ENCODE measurements at places on chromosomes 1 and 21. TPM values are rescaled to one million over a fixed set of nuclear protein-coding genes. Genes with fewer than 3 reads are reported as not detected.

C4BPA gene
- 618 TPM for total RNA-seq

HMGCS2 gene
- total RNA-seq, result 5.9 TPM

WDR3 gene
- 12.5 TPM for total RNA-seq

TIAM1 gene
- 19.1 TPM for total RNA-seq

OR2L8 gene
- not detected for total RNA-seq

AMY1B gene
- not detected for total RNA-seq

PROX1 gene
- total RNA-seq, result 4.3 TPM

CC2D1B gene
- total RNA-seq, result 75.4 TPM

- no peak for DNase-seq
- no peaks in the 10 kb centered on the region for H3K36me3 ChIP-seq
- H3K4me3 ChIP-seq, result no peak overlapping the region
- no peak overlapping the region for H3K27ac ChIP-seq
- no peaks in the 10 kb centered on the region for H3K4me1 ChIP-seq
Observed at GRCh38 chr1:164296172-164296571, 262.8 kb upstream of the PBX1 start.

GRCh38 chr1:181763736-181764135 lies 280.4 kb downstream of the CACNA1E start:
- no peak overlapping the region for H3K4me3 ChIP-seq
- no peak overlapping the region for H3K27ac ChIP-seq
- no peaks in the 10 kb centered on the region for H3K36me3 ChIP-seq
- DNase-seq, result no peak
- H3K4me1 ChIP-seq, result no peaks in the 10 kb centered on the region

DNA sequence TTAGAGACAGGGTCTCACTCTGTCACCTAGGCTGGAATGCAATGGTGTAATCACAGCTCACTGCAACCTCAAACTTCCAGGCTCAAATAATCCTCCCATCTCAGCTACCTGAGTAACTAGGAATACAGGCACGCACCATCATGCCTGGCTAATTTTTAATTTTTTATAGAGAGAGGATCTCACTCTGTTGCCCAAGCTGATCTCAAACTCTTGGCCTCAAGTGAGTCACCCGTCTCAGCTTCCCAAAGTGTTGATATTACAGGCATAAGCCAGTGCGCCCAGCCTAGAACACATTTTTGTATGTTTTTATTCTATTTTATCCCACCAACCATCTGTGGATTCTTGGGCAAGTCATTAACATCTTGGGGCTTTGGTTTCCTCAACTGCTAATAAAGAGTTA lies 100.5 kb downstream of the AK5 start:
- H3K36me3 ChIP-seq, result no peaks in the 10 kb centered on the region
- no peak overlapping the region for H3K27ac ChIP-seq
- H3K4me1 ChIP-seq, result no peaks in the 10 kb centered on the region
- no peak for DNase-seq
- H3K4me3 ChIP-seq, result no peak overlapping the region

GRCh38 chr1:13867603-13868002 lies 167.6 kb downstream of the PRDM2 start:
- H3K27ac ChIP-seq, result no peak overlapping the region
- no peaks in the 10 kb centered on the region for H3K4me1 ChIP-seq
- no peak for DNase-seq
- H3K4me3 ChIP-seq, result no peak overlapping the region

GRCh38 chr1:172343240-172344160 lies 77.0 kb upstream of the C1orf105 start:
- DNase-seq, result no peak
- H3K36me3 ChIP-seq, result no peaks in the 10 kb centered on the region
- H3K4me1 ChIP-seq, result no peaks in the 10 kb centered on the region
- H3K27ac ChIP-seq, result no peak overlapping the region
- no peaks in the 10 kb centered on the region for H3K27me3 ChIP-seq
- H3K4me3 ChIP-seq, result no peak overlapping the region

GRCh38 chr1:161494091-161494735 lies 11.0 kb upstream of the FCGR2A start:
- DNase-seq, result no peak
- H3K4me3 ChIP-seq, result no peak overlapping the region
- H3K36me3 ChIP-seq, result no peaks in the 10 kb centered on the region
- H3K4me1 ChIP-seq, result peaks cover 4% of the 10 kb centered on the region
- H3K27me3 ChIP-seq, result no peaks in the 10 kb centered on the region
- H3K27ac ChIP-seq, result no peak overlapping the region

- no peaks in the 10 kb centered on the region for H3K4me1 ChIP-seq
- no peak for DNase-seq
- no peaks in the 10 kb centered on the region for H3K27me3 ChIP-seq
- H3K27ac ChIP-seq, result no peak overlapping the region
Observed at GRCh38 chr1:79950511-79950910, 944.0 kb upstream of the ADGRL4 start.

DNA sequence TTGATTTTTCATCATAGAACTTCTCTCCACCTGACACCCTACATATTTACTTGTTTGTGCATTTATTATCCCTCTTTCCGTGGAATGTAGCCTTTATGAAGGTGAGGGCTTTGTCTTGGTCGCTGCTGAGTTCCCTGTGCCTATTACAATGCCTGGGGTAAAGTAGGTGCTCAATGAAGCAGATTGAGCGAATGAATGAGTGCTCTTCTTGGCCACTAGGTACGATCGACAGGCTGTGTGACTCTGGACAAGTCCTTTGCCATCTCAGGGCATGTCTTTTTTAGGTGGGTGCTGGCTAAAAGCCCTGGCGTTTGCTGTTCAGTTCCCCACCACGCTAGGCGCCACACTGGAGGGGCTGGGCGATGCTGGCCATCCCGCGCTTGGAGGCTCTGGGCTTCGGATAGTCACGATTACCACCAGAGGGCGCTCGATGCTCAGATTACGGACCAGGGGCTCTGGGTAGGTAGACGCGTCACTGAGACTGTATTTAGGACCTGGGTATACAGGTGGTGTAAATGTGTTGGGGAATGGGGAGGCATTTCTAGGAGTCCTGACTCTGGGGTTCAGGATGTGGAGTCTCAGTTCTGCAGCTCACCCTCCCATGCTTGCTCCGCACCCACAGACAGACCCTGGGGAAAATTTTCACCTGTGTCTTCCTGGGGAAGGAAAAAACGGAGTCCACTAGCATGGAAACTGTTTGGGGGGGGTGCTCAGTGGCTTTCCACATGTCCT lies 71.0 kb upstream of the CSF3R start:
- peak; percentile 67 for DNase-seq
- no peak overlapping the region for H3K27ac ChIP-seq
- H3K27me3 ChIP-seq, result no peaks in the 10 kb centered on the region
- H3K4me1 ChIP-seq, result no peaks in the 10 kb centered on the region
- no peaks in the 10 kb centered on the region for H3K36me3 ChIP-seq
- no peak overlapping the region for H3K4me3 ChIP-seq

DNA sequence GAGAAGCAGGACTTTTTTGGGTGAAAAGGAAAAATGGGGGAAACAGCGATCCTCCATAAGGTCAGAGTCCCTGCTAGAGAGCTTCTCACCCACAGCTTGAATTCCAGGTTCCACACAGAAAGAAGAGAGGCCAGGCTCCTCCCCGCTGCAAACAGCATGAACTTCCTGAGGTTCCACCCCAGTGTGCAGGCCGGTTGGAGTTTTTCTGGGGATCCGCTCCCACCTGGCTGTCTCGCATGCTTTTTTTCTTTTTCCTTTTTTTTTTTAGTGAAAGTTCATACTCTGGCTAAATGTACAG lies 595.1 kb upstream of the ZP4 start:
- H3K4me3 ChIP-seq, result no peak overlapping the region
- no peaks in the 10 kb centered on the region for H3K27me3 ChIP-seq
- H3K27ac ChIP-seq, result no peak overlapping the region
- no peaks in the 10 kb centered on the region for H3K36me3 ChIP-seq

DNA sequence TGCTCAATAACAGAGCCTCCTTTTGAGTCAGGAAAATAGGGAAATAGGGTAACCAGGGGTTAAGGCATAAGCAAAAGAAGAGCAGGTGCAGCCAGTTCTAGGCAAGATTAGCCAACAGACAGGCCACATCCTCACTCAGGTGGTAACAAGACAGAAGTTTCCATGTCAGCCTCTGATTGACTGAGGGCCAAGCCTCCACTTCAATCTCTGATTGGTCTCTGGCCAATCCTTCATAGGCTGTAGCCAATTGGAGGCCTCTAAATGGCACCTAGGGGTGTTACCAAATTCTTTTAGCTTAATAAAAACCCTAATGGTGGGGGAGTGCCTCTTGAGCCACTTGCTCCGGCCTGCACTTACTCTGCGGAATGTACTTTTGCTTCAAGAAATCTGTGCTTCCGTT lies 37.2 kb downstream of the LACTBL1 start:
- H3K4me3 ChIP-seq, result no peak overlapping the region
- no peak for DNase-seq
- H3K27me3 ChIP-seq, result no peaks in the 10 kb centered on the region
- no peak overlapping the region for H3K27ac ChIP-seq
- H3K4me1 ChIP-seq, result no peaks in the 10 kb centered on the region

- no peak for DNase-seq
- no peak overlapping the region for H3K27ac ChIP-seq
- H3K27me3 ChIP-seq, result no peaks in the 10 kb centered on the region
- H3K4me1 ChIP-seq, result peaks cover 7% of the 10 kb centered on the region
- H3K36me3 ChIP-seq, result no peaks in the 10 kb centered on the region
Observed at GRCh38 chr1:67612788-67613241, 72.2 kb upstream of the GADD45A start.

DNA sequence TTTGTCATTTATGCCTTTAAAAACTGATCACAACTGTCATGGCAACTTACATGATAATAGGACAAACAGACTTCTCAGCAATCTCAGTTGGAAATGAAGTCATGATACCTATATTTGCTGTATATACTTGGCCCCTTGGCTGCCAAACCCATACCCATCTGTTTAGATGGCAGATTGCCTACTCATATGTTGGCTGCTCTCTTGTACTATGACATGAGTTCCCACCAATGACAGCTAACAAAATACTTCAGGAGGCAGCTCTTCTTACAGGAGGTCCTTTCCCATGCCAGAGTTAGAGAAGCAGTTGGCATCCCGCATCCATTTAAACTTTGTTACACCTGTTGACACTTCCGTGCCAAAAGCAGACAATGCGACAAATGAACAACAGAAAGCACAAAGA lies 603.1 kb upstream of the ADGRL2 start:
- H3K4me3 ChIP-seq, result no peak overlapping the region
- DNase-seq, result no peak
- H3K36me3 ChIP-seq, result no peaks in the 10 kb centered on the region

DNA sequence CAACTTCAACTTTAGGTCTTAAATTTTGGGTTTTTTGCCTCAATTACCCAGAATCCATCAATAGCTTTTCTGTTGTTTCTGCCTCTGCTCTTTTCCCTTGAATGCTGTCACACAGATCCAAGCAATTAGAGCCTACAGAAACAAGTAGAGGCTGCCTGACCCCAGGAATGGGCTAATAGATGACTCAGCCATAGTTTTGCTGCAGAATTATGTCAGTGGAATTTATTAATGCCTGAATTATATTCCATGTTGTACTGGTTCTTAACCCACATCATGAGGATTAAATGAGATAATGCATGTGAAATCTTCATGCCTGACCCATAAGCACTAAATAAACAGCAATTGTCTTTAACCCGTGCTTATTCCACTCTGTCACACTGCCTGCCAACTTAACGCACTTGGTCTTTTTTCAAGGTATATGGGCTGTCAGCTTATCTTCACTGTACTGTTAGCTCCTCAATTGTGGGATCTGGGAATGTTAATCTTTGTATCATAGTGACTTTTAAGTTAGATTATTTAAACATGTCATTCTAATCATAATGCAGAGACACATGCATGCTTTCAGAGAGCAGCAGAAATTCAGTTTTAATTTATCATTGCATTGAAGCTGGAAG lies 213.3 kb downstream of the ROR1 start:
- H3K27ac ChIP-seq, result no peak overlapping the region
- H3K4me1 ChIP-seq, result no peaks in the 10 kb centered on the region
- H3K36me3 ChIP-seq, result no peaks in the 10 kb centered on the region
- DNase-seq, result no peak

GRCh38 chr1:64844609-64845008 lies 99.7 kb downstream of the RAVER2 start:
- H3K4me3 ChIP-seq, result no peak overlapping the region
- peaks cover 5% of the 10 kb centered on the region for H3K4me1 ChIP-seq
- H3K27me3 ChIP-seq, result no peaks in the 10 kb centered on the region
- no peak overlapping the region for H3K27ac ChIP-seq
- no peak for DNase-seq

- H3K4me3 ChIP-seq, result no peak overlapping the region
- no peaks in the 10 kb centered on the region for H3K4me1 ChIP-seq
- no peaks in the 10 kb centered on the region for H3K36me3 ChIP-seq
- no peaks in the 10 kb centered on the region for H3K27me3 ChIP-seq
Observed at GRCh38 chr1:117166076-117166475, 44.5 kb upstream of the TRIM45 start.

- H3K27ac ChIP-seq, result peak overlapping the region; percentile 38
- DNase-seq, result no peak
- H3K36me3 ChIP-seq, result no peaks in the 10 kb centered on the region
- H3K27me3 ChIP-seq, result no peaks in the 10 kb centered on the region
Observed at GRCh38 chr1:164771619-164772361, 212.8 kb downstream of the PBX1 start.

- H3K4me1 ChIP-seq, result no peaks in the 10 kb centered on the region
- no peak overlapping the region for H3K27ac ChIP-seq
- H3K36me3 ChIP-seq, result peaks cover 86% of the 10 kb centered on the region
- H3K4me3 ChIP-seq, result no peak overlapping the region
- no peaks in the 10 kb centered on the region for H3K27me3 ChIP-seq
- no peak for DNase-seq
Observed at GRCh38 chr21:46393451-46393940, 65.2 kb upstream of the DIP2A start.

GRCh38 chr1:45409276-45409675 lies 69.0 kb upstream of the MUTYH start:
- no peaks in the 10 kb centered on the region for H3K27me3 ChIP-seq
- no peaks in the 10 kb centered on the region for H3K36me3 ChIP-seq
- DNase-seq, result no peak
- no peak overlapping the region for H3K4me3 ChIP-seq

GRCh38 chr1:2561446-2561845 lies 5.3 kb downstream of the TNFRSF14 start:
- H3K36me3 ChIP-seq, result peaks cover 47% of the 10 kb centered on the region
- no peaks in the 10 kb centered on the region for H3K27me3 ChIP-seq
- DNase-seq, result peak; percentile 51
- H3K4me1 ChIP-seq, result peaks cover 35% of the 10 kb centered on the region
- no peak overlapping the region for H3K27ac ChIP-seq

DNA sequence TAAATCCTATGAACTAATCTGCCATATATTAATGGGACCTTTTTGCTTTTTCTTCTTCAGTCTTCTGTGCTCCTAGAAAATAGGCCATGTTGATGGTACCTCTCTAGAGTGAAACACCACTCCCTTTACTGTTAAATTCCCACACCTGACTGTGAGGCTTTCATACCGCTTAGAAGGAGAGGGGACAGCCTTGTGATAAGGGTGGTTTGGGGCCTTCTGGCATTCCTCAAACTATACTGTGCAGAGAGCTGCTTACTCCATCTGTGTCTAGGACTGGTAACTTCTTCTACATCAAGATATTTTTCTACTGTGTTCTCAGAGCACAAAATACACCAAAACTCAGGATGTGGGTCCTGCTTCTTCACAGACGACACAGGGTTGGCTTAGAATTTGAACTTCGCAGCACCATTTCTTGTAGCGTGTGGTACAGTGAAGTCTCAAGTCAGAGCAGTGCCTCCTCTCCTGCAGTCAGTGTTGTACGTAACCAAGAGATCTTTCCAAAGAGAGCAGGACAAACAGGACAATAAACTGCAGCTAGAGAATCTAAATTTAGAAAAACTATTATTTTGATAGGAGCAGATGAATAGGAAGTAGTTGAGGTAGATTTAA lies 43.8 kb downstream of the MACO1 start:
- H3K27ac ChIP-seq, result no peak overlapping the region
- H3K27me3 ChIP-seq, result no peaks in the 10 kb centered on the region
- peaks cover 13% of the 10 kb centered on the region for H3K4me1 ChIP-seq
- H3K4me3 ChIP-seq, result no peak overlapping the region
- DNase-seq, result no peak
- H3K36me3 ChIP-seq, result no peaks in the 10 kb centered on the region

- H3K4me3 ChIP-seq, result no peak overlapping the region
- H3K27ac ChIP-seq, result no peak overlapping the region
- DNase-seq, result peak; percentile 38
Observed at GRCh38 chr21:25691976-25692375, 42.7 kb downstream of the ATP5PF start.
